Cardiac fibroblast (primary cell): ENCODE measurements at places on chromosomes 13 and 19.

DNA sequence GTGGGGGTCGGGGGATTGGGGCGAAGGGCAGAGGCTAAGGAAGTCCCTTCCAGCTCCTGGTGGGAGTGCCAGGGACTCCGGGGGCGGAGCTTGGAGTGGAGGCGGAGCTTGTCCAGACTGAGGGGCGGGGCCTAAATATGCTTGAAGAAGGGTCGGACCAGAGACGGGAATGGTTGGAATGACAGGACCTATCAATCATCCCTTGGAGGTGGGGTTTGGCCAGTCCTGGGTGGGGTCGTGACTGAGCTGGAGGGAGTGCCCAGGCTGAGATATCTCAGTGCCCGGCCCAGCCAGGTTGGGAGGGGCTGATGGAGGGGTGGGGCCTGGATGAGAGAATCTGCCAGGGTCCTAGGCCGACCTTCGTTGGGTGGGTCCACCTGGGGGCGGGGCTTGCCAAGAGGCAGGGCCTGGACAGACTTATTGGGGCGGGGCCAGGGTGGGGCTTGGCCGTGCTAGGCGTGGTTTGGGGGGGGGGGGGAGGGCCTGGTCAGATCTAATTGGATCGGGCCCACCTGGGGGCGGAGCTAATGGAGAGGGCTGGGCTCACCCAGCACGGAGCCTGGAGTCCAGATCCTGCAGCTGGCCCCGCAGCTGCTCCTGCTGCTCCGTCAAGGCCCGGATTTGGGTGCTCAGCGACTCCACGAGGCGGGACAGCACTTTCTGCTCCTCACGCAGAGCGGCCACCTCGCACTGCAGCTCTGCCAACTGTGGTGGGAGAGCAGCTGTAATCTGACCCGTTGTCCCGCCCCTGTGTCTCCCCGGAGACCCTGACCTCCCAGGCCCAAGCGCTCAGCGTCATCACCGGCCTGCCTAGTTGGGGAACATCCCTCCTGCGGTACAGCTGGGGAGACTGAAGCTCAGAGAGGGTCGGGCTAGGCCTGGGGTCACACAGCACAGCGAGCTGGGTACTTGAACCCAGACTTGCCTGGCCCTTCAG, 2.6 kb upstream of the WIZ start:
- peak; percentile 88 for DNase-seq

DNA sequence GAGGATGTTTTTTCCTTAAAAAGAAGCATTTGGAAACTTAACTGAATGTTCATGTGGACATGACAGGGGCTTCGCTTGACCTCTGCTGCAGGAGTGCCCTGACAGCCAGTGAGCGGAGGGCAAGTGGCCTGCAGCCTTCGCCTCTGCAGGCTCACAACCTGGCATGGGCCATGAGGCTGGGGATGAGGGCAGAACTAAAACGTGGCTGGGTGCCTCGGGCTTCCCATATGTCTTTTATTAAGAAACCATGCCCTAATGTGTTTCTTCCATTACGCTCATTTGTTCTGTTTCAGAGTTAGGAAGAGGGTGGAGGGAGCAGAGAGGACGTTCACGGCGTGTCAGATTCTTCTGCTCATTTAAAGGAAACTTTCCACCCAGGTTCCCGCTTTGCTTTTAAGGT, 2.9 kb downstream of the ARHGEF7 start:
- no peak for DNase-seq

DNA sequence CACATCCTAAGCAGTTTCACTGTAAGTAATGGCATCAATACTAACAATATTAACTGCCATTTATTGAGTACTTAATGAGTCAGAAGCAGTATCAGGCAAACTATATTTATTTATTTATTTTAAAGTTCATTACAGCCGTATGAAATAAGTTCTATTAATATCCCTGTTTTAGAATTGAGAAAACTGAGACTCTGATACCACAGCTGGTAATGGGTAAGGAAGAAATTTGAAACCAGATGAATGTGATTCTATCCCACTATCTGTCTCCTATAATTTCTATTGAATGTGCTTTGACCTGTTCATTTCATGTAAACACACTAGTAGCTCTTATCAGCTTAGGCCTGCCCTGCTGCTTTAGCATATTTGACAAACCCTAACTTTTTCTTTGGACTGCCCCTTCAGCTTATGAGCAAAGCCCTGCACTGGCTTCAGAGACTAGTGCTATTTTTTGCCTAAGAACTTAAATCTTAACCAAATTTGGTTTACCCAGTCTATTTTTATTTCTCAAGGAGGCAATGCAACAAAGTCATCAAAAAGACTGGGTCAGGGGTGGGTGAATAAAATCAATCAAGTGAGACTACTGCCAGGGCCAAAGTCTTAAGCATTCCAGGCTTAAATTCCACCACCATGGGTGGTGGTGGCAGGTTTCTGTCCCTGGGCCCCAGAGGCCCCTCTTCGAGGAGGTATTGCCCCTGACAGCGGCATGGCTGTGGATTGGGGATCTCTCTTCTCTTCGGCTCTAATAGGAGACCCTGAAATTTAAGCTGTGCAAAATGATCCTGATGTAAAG, 143.4 kb downstream of the DLEU7 start:
- DNase-seq = no peak

DNA sequence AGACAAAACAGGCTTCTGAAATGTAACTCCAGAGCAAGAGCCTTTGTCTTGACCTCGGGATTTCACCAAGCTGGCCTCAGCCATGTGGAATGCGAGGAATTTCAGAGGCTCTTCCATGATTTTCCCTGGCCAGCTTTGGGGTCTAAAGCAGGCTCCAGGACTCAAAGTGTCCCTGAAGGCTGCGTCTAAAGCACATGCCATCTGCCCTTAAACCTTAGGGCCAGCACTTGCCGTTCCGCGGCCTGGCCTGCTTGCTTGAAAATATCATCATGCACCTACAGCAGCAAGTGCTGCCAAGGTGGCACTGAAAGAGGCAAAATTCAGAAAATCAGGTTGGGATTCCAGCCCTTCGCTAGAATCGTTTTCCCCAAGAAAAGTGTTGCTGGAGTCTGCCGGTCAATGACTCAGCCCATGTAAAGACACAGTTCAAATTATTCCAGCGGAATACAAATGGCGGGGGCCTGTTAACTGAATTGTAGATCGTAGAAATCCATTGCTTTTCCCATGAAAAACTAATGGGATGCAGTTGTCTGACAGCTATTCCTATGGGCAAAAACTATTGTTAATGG, 105.7 kb upstream of the RAP2A start:
- DNase-seq = peak; percentile 88

- DNase-seq = no peak
These were observed 46.2 kb downstream of the GATAD2A start for GRCh38 chr19:19451429-19452242.

DNA sequence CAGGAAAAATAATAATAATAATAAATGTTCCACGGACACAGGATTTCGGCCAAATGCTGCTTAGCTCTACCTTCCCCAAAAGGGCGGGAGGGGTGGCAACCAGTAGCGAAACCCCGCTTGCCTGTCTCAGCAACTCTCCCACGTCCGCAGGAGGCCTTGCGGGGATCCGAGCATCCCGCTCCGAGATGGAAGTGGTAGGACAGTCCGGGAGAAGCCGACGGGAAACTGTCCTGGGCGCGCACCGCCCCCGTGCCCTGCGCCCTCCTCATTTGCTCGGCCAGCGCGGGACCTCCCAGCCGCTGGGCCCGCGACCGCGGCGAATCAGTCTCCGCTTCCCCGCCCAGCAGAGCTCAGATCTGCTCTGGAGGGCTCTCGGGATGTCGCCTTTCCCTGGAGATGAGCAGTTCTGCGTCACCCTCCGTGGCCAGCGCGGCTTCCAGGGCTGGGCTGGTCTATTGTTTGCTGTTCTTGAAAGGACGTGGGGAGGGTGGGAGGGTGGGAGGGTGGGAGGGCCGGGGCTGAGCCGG, 48.9 kb upstream of the PABPC3 start:
- peak; percentile 14 for DNase-seq

DNA sequence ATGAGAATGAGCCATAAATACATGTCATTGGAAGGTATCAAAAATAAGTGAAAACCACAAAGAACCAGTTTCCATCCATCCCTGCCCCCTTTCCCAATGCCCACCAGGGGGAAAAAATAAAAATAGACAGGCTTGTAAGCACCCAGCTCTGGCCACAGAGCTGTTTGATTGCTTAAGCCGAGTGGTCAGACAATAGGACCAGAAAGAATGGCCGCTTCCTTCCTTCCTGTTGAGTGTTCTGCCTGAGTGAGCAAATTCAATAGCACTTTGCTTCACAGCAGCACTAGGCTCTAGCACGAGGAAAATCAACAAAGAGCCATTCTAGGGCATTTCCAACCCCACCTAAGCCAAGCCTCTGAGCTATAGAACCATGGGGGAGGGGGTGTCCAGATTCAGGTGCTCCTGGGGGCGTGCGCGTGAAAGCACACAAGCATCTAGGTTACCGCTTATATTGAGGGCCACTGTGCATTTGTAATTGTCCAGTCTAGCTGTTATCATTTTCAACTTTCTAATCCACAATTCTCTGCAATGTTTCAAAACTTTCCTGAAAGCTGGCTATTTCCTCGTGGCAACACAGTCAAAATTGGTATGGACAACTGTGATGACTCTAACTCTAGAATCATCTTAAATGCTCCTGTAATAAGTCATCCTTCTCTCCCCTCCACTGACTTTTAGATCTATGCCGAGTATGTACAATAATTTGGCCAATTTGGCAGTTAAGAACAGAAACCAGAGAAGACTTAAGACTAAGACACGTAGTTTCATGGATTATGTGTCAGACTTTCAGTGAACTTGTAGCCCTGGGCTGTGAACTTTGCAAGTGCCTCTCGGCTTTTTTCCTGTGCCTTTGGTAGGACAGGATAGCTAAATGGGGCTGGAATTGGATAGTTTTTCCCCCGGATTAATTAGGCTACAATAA, 64.3 kb downstream of the SPRY2 start:
- DNase-seq = peak; percentile 34

DNA sequence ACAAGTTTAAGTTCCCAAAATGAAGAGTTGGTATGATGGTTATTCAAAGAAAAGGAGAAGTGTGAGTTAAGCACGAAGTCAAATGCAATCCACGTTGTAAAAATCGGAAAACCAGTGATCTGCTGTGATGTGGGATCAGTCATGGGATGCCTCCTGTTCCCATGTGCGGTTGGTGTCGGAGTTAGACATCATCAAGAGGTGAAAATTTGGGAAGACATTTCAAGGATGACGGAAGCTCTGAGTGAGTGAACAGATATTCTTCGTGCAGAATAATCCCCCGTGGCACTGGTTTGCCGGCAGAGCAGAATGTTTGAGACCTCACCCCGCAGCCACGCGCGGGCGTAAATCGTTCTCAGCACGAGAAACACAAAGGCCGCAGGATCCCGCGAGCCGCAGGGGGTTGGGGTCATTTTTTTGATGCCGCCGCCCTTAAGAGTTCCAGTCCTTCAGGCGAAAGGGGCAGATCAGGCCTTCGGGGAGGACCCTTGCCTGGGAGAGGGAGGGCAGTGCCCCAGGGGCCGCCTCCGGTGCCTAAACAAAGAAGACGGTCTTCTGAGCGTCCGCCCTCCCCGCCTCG, 13.7 kb upstream of the SOX1 start:
- DNase-seq = no peak

GRCh38 chr13:98751861-98752466, 508 bp downstream of the SLC15A1 start:
- peak; percentile 38 for DNase-seq

DNA sequence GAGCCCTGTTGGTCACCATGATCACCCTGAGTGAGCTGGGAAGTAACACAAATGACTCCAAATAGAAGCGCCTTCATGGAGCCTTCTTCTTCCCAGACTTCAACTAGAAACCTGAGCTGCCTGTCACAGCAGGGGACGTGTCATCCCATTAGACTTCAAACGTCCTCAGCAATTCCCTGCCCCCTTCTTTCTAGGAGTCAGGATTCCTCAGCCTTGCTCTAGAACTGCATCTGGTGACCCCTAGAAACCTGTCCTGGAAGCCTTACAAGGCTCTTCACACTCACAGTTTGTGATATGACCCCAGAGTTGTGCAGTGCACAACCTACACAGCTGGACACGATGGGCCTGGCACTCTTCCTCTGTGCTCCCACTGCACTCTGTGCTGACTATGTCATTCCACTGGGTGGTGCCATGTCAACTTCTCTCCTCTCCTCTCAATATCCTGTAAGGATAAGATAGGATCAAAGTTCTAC, 23.6 kb upstream of the TTYH1 start:
- DNase-seq = no peak

- peak; percentile 35 for DNase-seq
These were observed at the start of gene GAS6 for GRCh38 chr13:113863524-113864272. TSS of gene GAS6 (minus strand) at chr13:113864076. CDS start at chr13:113863920, 156 bp downstream.

DNA sequence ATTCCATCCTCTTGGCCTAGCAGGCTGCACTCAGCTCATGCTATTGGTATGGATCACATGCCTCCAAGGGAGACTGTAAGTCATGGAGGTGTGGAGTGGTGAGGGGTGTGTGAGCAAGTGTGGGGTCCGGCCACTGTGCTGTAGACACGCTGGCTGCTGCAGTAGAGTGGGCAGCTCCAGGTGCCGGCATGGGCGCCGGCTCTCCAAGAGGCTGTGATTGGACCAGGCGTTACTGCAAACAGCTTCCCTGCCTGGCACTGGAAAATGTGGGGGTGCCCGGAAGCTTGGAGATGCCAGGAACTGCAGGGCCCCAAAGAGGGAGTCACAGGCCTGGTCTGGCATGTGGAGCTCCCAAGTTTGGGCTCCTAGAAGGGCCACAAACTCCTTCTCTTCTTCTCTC, 245.7 kb downstream of the GPC6 start:
- no peak for DNase-seq

GRCh38 chr19:15091918-15092753, 10.1 kb downstream of the OR1I1 start:
- DNase-seq = peak; percentile 83

DNA sequence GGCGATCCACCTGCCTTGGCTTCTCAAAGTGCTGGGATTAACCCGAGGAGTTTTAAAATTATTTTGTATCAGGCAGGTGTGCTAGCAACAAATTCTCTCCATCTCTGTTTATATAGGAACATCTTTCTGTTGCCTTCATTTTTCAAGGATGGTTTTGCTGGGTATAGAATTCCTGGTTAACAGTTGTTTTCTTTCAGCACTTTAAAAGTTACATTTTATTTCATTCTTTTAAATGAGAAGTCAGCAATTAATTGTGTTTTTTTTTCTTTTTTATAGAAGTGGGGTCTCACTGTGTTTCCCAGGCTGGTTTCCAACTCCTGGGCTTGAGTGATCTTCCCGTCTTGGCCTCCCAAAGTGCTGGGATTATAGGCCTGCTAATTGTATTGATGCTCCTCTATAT, 44.0 kb downstream of the DPF1 start:
- DNase-seq = no peak

DNA sequence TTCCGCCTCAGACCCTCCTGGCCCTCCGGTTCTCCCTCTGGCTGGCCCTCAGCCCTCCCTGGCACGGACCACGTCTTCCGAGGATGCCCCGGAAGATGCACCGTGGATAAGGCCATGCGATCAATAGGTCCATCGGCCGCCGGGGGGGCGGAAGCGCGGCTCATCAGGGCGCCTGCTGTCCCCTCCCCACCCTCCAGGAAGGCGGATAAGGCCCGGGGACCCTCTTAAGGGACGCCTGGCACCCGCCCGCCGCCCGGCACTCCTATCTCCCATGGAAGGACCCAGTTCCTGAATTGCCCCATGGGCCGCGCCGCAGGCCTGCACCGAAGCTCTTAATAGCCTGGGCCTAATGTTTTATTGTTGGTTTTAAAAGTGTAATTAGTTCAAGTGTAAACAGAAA, 46.2 kb upstream of the TCF3 start:
- DNase-seq = no peak

GRCh38 chr19:30785458-30786137, 413.4 kb downstream of the ZNF536 start:
- no peak for DNase-seq
